ENCODE measurements at places on chromosomes 12 and 14.

GRCh38 chr12:1930803-1931597 is 12.5 kb upstream of the CACNA2D4 start:
- DNase-seq = no peak

GRCh38 chr12:2011643-2012607 is 7.7 kb upstream of the DCP1B start:
- no peak for DNase-seq

- DNase-seq = no peak
Observed at GRCh38 chr12:9107542-9107873, 8.2 kb downstream of the A2M start.

DNA sequence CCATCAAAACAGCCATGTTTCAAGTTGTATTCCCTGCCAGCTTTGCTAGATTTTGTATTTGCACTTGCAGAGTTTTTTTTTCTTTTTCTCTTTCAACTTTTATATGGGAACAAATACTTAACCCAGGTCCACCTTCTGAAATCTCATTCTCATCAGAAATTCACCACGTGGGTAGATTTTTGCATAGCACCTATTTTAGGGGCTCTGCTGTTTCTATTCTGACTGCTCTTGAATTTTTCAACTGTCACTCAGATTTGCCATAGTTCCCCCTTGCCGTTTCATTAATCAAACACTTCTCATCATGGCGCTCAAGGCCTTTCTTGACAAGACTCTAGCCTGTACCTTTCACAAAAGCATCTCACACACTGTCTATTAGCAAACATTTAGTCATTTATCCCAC is 767.2 kb downstream of the VRK1 start:
- DNase-seq = no peak
